Activated gamma-delta T cell (primary cell): ENCODE measurements at places on chromosomes 2 and 18.

DNA sequence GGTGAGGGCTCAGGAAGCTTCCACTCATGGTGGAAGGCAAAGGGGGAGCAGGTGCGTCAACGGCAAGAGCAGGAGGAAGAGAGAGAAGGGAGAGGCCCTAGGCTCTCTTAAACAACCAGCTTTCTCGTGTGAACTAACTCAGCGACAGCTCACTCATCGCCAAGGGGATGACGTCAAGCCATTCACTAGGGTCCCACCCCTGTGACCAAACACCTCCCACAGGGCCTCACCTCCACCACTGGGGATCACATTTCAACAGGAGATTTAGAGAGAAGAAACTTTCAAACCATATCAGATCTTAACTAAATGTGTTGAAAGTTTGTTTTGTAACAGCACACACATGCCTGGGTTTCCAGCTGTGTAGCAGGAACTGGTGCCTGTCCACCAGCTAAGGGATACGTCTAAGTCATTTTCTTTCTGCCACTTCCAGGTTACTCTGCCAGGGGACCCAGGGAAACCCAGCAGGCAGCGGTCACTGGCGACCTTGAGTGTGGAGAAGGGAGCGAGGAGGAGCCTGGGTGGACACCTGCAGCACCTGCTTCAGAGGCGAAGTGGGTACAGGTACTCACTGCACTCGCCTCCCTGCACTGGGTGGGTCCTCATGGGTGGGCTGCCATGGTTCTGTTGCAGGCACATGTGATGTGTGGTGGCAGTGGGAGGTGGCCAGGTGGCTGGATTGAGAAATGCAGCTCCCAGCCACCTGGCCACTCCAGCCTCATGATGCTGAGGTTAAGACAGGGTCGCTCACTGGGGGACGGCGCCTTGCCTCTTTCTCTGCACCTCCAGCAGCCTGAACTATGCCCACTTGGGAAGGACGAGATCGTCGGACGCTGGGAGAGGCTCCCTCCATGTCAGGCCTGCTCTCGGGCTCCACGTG is 8.4 kb upstream of the GPC1 start:
- DNase-seq = no peak

GRCh38 chr18:48475635-48476549 is 62.9 kb upstream of the CTIF start:
- DNase-seq = no peak

DNA sequence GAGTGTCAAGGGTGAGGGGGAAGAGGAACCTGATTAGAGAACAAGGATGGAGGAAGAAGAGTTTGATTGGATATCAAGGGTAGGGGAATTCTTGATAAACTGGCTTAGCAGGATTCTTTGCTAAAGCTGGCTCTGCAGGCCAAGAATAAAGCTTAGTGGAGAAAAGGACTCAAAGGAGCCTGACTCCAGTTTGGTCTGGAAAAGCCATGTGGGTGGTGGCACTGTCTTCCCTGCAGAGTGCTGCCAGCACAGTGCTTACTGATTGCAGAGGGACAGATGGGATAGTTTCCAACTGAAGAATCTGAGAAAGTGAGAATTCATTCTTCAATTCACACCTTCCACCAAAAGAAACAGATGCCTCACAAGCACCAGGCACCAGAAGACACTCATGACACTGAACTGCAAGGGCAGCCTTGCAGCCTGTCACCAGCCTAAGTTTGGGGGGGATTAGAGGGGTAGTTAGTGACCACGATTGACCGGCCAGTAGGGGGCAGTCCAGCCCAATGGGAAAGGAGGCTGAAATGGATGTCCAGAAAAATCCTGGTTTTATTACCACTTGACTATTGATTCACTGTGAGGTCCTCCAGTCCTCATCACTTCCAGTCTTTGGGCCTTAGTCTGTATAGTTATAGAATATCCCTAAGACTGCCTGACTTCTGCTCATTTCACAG is 334.5 kb downstream of the SMAD2 start:
- DNase-seq = no peak

GRCh38 chr18:23956483-23956882 is 58.1 kb upstream of the TTC39C start:
- DNase-seq = no peak

GRCh38 chr2:19677825-19678518 is 223.8 kb downstream of the TTC32 start:
- no peak for DNase-seq

DNA sequence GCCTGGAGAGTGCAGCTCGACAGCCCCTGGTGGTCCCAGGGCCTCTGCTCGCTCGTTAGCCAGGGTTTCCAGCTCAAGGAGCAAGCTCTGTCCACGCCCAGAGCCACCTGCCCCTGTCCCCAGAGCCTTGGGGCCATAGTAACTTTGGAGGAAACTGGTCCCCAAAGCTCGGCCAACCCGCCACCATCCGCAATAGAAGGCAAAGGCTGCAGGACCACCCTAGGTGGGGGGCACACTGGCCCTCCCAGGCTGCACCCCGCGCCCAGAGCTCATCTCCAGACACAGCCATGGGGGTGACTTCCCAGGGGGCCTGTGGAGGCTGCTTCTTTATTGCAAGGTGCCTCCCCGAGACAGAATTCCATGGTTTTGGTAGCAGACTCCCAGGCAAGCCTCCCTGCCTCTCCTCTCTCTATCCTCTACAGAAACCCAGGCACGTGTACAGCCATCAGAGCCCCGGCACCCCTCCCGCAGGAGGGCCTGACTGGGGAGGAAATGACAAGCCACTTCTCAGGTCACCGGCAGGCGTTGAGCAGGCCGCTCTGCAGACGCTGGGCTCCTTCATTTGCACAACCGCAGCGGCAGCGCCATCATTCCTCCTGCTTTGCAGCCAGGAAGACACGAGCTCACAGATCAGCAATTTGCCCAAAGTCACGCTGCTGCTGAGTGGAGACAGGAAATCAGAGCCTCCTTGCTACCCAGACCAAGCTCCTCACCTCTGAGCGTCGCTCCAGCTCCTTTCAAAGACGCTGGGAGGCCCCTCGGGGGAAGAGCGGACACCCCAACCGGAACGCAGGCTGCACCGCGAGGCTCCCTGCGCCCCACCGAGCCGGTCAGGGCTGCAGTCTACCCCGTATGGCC is 80.2 kb downstream of the NDUFA10 start:
- no peak for DNase-seq
